ENCODE measurements at places on chromosomes 3 and 15. TPM values are rescaled to one million over a fixed set of nuclear protein-coding genes. Genes with fewer than 3 reads are reported as not detected.

GRCh38 chr3:17831366-17831765 lies 88.9 kb upstream of the TBC1D5 start:
- no peak for DNase-seq

- DNase-seq = no peak
Observed at GRCh38 chr3:171349392-171349791, 110.8 kb downstream of the TNIK start.

DNA sequence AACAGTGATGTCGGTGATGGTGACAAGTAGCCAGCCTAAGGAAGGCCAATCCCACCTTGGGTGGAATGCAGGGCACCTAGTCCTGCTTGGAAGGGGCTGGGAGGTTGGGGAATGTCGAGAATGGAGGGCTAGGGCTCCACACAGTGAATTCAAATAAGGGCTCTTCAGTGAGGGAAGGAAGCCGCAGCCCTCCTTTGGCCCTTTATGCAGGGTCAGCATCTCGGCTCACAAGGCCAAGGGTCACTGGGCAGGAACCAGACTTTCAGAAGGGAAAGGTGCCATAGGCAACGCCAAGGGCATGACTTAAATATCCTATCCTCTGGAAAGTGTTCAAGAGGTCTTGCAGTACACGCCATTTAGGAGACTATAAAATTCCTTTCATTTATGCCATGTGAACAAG lies 56.9 kb downstream of the CLEC3B start:
- no peak for DNase-seq

DNA sequence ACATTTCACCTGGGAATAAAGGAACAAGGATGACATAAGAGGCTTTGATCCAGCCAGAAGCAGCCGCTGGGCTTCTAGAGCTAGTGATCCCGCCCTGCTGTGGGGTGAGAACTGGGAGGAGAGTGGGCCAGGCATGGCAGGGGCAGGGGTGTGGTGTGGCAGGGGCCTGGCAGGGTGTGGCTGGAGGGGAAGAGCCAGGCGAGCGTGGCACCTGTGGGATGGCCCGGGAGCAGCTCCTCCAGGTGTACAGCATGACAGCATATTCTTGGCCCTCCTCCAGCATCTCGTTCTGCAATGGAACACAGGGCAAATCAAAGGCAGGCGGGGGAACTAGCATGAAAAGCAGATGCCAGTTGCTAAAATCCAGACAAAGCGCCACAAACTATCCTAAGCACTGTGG lies 35.5 kb downstream of the CYFIP1 start:
- no peak for DNase-seq

DNA sequence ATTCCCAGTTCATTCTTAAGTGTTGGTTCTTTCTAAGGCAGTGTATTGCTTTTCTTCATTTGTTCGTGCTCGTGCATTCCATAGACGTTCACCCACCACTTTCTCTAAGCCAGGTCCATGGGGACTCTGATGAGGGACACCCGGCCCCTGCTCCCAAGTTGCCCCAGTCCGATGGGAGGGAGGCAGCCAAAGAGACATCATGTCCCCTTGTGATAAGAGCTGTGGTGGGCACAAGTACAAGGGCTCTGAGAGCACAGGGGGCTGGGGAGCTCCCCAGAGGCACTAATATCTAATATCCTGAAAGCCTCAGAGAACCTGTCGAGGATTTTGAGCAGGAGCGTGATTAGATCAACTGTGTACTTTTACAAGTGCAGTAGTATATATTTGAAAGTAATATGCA lies 6.3 kb downstream of the SPSB4 start:
- peak; percentile 66 for DNase-seq

DNA sequence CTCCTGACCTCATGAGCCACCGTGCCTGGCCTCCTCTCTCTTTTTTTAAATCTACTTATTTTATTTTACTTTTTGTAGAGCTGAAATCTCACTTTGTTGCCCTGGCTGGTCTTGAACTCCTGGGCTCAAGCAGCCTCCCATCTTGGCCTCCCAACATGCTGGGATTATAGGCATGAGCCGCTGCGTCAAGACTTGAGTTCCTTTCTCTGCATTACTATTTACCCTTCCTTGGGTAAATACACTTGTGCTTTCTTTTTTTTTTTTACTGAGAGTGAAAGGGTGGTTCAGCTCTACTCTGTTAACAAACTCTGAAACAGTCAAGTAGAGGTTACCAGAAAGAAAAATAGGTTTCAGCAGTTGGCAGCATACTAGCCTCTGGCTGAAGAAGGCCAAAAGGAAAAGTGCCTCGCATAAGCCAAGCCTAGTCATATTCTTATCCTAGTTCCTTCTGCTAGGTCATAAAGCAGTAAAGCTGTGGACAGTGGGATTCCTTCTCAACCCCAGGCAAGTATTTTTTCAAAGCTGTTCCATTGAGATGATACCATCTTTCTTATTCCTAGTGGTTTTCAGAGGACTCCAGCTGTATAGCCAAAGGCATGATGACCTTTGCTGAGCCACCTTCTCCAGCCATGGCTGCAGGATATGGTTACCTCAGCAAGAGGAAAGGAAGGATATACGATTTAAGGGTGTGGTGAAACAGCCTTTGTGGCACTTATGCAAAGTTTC lies 135.1 kb downstream of the RBPMS2 start:
- DNase-seq = no peak

DNA sequence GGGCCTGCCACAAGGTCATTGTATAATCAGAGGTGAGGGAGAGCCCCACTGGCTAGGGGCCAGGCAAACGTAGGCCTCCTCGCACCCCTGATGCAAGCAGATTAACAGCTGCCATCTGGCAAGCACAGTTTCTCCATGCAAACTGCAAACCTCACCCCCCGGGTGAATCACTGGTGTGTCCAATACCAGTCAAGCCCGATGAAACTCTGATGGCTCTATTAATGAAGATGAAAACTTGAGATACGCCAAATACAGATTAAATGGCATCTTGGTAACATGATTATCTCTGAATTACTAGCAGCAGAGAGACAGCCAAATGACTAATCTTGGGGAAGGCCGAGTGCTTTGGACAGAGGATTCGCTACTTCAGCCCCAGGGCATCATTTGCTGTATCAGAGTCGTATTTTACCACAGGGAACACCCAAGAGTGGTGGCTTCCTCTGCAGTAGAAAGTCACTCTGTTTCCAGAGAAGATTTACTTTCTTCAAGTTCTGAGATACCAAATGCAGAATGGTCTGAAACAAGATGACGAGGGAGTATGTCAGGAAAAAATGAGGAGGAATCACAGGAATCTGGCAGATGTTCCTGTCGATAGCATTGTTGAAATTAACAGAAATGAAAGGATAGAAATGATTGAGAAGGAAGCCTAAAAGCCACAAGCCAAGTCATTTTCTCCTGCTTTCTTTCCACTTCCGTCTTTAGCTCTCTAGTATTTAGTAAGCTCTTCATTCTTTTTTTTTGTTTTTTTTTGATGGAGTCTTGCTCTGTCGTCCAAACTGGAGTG lies 96.2 kb upstream of the NR2F2 start:
- no peak for DNase-seq

LRRC49 gene
- total RNA-seq = 12.5 TPM

MYL3 gene
- 1.6 TPM for total RNA-seq

GP9 gene
- not detected for total RNA-seq

DOCK3 gene
- 0.24 TPM for total RNA-seq

CD200 gene
- total RNA-seq = 0.27 TPM

TNFAIP8L3 gene
- total RNA-seq = 0.35 TPM

OSTN gene
- total RNA-seq = not detected
